Islet precursor cell (in vitro differentiated cells): ENCODE measurements at places on chromosomes 7 and 10.

- peak; percentile 48 for DNase-seq
Observed at GRCh38 chr7:97064972-97065587, 40.4 kb upstream of the DLX5 start.

GRCh38 chr7:101681170-101682007, 52.3 kb upstream of the MYL10 start:
- peak; percentile 84 for DNase-seq

- no peak for DNase-seq
Observed at GRCh38 chr7:134520130-134520529, 7.2 kb upstream of the AKR1B10 start.

GRCh38 chr7:33539198-33539597, 366.1 kb upstream of the BMPER start:
- DNase-seq = no peak
